ENCODE measurements at places on chromosomes 5 and 9.
A peak's percentile ranks its signal among the peaks of the same experiment; 100 is the strongest.

DNA sequence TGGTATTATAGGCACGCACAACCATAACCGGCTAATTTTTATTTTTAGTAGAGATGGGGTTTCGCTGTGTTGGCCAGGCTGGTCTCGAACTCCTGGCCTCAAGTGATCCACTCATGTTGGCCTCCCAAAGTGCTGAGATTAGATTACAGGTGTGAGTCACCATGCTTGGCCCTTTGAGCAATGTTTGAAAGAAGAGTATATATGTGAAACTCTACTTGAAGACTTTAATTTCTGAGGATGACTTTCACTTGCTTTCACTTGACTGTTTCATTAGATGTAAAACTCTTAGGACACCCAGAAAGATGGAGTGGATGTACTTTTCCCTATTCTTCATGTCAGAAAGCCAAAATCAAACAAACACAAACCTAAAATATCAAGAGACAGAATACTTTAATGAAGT is 43.8 kb upstream of the GAS1 start:
- DNase-seq, result no peak

DNA sequence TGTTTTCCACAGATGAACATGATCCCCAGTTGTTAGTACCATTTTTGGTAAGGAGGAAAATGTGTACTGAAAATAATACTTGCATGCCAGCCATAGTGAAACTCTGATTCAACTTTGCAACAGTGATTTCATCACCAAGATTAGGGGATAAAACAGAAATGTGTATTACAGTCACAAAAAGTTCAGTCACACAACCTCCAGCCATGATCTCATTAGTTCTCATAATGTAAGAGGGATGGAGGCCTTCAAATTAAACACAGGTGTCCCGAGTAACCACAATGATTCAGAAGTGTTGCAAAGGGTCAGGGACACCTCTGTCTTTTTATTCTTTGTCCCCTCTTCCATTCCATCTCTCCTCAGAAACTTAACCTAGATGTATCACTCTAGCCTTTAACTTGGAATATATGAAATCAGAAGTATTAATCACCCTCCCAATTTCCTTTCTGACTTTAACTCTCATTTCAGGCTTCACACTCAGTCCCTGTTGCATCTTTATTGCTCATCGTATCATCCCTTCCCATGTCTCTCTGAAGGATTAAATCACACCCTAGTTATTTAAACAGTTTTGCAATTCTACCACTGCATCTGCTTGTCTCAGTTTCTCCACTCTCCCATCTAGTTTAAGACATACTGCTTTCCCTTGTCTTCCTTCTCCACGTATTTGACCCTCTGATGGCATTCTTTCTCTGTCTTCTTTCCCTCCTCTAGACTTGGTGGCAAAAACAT is 291.2 kb downstream of the ADAMTS6 start:
- no peak for DNase-seq

GRCh38 chr5:159802661-159803060 is 113.6 kb upstream of the ADRA1B start:
- no peak for DNase-seq

- DNase-seq, result no peak
These were observed 98.2 kb downstream of the MARCHF3 start for GRCh38 chr5:126931963-126932660.

DNA sequence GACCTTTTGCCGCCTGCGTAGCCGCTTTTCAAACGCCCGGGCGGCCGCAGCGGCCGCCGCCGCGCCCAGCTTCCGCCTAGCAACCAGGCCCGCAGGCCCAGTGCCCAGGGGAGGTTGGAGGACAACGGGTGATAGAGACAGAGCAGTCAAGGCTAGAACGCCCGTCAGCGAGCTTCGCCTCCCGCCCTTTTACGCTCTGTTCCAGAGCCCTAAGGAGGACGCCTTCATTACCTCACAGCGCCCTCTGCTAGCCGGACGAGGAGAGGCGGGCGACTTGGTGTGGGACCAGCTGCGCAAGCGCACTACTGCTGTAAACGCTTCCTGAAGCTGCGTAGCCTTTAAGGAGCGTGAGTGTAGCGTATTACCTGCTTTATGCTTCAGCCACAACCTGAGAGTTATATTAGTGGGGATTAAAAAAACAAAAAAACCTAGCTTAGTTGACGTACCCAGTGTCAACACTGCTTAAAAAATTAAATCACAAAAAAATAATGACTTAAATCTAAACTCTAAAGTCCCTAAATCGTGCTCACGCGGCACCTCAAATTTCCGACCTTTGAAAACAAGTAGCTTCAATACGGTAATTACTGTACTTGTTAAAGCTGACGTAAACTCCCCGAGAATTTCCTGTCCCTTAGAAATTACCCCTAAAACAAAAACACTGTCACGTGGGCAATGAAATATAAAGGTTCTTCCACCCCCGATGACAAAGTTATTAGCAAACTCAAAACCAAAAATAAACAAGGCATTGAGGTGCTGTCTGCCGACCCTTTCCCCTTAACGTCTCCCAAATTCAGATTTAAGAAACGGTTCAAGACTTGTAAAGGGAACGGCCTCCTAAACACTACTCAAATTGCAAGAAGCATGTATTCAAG is at the start of gene CEP120:
CEP120 (minus strand) TSS at position 126 of the 872 bp plus-strand sequence. CDS start 405 bp downstream, outside the sequence.
- DNase-seq, result peak; percentile 92

- DNase-seq, result no peak
These were observed 452.8 kb downstream of the RAB3C start for GRCh38 chr5:59035681-59036080.

DNA sequence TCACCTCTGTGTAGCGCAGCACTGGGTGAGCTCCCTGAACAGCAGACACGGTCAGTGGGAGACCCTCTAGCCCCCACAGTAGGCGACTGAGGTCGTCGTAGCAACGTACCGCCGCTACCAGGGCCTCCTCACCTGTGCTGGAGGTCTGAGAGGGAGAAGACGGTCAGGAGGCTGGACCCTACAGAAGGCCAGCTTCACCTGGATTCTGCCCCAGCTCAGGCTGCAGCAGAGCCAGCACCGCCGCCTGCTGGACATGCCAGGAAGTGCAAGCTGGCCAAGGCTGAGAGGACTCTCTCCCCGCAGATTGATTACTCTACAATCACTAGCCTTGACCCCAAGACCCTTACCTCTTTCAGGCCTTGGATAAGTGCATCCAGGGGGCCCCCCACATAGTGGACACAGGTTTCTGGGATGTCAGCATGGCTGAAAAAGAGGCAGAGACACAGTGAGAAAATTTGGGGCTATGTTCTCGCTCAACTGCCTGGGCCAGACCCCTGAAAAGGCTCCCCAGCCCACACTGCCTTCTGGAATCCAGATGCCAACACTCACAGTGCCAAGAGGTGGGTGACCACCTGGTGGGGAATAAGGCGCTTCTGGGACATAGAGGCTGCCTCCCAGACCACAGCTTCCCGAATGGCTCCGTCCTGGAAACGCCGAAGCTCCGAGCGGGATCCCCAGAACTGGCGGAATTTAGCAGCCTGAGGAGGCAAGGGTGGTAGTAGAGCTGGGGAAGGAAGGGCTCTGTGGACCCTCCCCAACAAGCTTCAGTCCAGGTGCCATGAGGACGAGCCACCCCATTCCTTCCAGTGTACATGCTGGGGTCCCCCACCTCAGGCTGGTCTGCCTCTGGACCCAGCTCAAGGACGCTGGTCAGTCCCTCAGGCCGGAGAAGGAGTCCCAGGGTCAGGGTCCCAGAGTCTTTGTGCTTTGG is 6.9 kb downstream of the NOL6 start:
- peak; percentile 79 for DNase-seq

DNA sequence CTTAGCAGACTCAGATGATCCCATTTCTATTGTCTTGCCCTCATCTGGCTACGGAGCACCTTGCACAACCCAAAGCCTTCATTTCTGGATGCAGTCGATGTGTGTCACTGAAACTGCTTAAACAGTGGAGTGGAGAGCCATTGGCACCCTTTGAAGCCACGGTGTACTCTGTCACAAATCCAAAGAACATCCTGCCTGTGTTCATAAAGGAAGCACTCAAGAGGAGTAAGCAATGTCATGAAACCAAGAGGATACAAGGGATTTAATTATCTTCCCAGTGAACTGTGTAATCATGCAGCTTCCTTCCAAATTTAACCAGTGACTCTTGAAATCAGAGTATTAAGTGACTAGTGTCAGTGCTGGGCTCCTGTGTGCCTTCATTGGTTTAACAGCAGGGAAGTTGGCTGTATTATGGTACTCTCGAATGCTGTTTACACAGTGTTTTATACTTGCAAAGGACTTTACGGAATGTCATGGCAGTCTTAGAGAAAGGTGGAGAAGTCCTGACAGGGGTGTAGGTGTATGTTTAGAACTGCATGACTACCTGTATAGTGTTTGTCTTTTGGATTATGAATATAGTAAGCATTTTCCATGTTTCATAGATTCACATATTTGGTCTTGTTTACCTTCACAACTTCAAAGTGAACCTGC is 41.9 kb downstream of the CD180 start:
- no peak for DNase-seq

GRCh38 chr9:23821375-23822181 is 4.5 kb downstream of the ELAVL2 start:
- no peak for DNase-seq

DNA sequence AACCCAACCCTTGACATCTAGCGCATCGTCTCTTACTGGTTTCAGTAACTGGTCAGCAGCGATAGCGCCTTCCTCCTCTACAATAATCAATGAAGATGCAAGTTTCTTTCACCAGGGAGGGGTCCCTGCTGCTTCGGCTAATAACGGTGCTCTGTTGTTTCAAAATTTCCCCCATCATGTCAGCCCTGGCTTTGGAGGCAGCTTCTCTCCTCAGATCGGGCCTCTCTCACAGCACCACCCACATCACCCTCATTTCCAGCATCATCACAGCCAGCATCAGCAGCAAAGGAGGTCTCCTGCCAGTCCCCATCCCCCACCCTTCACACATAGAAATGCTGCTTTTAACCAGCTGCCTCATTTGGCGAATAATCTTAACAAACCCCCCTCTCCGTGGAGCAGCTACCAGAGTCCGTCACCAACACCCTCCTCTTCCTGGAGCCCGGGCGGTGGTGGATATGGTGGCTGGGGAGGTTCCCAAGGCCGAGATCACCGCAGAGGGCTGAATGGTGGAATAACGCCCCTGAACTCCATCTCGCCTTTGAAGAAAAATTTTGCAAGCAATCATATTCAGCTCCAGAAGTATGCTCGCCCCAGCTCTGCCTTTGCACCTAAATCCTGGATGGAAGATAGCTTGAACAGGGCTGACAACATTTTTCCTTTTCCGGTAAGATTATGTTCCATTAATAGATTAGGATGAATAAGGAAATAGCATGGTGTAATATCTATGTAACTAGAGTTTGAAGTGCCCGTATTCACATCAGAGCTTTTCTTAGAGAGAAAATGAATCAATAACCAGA is 2.2 kb downstream of the CPEB4 start:
- no peak for DNase-seq

GRCh38 chr5:170092455-170093101 is 13.1 kb upstream of the FOXI1 start:
- DNase-seq, result no peak

- no peak for DNase-seq
These were observed 22.2 kb downstream of the GPX3 start for GRCh38 chr5:151042453-151043093.

GRCh38 chr9:107946364-107947141 is 457.0 kb upstream of the KLF4 start:
- DNase-seq, result no peak

DNA sequence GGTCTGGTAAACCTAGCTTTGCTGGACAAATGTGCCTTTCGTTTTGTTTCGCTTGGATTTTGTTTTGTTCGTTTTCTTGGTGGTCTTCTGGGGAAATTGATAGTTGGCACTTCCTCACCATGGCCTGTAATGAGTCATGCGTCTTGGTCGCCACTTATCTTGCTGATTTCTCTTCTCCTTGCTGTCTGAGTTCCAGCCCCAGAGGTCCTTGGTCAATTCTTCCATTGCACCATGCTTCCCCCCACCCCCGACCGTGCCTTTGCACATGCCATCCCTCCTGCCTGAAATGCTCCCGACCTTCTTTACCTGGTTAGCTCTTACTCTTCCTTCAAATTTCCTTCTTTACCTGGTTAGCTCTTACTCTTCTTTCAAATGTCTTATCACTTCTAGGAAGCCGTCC is 168.7 kb upstream of the MSX2 start:
- DNase-seq, result no peak

GRCh38 chr9:34363619-34364351 is 12.9 kb downstream of the MYORG start:
- DNase-seq, result no peak

GRCh38 chr5:160071516-160071915 is 47.7 kb downstream of the PWWP2A start:
- DNase-seq, result no peak

- DNase-seq, result no peak
These were observed 177.4 kb downstream of the SEC61B start for GRCh38 chr9:99399474-99399873.

DNA sequence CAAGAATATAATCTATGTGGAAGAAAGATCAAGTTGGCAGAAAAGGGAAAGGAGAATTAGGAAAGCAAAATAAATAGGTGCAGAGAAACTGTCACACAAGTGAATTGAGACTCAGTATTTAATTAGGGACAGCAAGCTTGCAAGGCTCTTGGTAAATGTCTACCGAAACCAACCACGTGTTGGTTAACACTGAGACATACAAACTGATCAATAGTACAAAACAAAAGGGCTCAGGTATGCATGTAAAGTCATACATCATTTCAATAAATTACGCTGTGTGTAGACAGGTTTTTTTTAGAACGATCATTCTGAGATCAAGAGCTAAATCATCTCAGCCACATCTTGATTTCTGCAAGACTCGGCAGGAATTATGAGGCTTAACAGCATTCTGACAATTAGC is 225.4 kb downstream of the EBF1 start:
- no peak for DNase-seq

- DNase-seq, result no peak
These were observed 35.1 kb downstream of the MRPL36 start for GRCh38 chr5:1764606-1764960.

- no peak for DNase-seq
These were observed 53.6 kb upstream of the POU5F2 start for GRCh38 chr5:93794954-93795353.

DNA sequence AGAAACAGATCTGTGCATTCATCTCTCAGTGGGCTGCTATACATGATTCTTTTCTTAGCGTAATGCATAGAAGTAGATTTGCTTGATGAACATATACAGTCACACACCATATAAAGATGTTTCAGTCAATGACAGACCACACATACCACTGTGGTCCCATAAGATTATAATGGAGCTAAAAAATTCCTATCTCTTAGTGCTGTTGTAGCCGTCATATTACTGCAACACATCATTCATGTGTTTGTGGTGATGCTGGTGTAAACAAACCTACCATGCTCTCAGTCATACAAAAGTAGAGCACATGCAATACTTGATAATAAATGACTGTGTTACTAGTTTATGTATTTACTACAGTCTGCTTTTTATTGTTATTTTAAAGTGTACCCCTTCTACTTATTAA is 214.3 kb downstream of the ARHGAP26 start:
- no peak for DNase-seq

All from T-helper 9 cell (primary cell).